ENCODE measurements at places on chromosomes 16 and 17. TPM values are rescaled to one million over a fixed set of nuclear protein-coding genes. Genes with fewer than 3 reads are reported as not detected.

- H3K4me3 ChIP-seq, result no peak overlapping the region
- peaks cover 3% of the 10 kb centered on the region for H3K4me1 ChIP-seq
- DNase-seq, result no peak
- no peaks in the 10 kb centered on the region for H3K36me3 ChIP-seq
- no peaks in the 10 kb centered on the region for H3K27me3 ChIP-seq
- no peak overlapping the region for H3K27ac ChIP-seq
Observed at GRCh38 chr16:60107437-60107836, 1373.3 kb upstream of the GOT2 start.

DNA sequence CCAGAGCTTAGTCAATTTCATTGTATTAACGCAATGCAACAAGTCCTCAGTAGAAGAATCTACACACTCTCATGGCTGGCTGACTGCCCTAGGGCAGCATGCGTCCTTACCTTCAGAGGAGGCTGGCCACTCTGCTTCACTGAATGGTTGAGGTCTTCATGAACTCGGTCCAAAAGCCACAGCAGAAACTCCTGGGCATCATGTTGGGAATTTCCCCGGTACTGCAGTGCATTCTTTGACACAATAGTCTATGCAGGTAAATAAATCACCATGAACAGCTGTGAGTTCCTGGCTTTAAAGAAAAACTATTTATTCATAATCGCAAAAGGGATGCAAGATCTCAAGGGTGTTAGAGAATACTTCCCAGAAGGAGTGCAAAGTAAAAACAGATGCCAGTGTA, 41.3 kb downstream of the USP31 start:
- H3K27me3 ChIP-seq, result no peaks in the 10 kb centered on the region
- H3K36me3 ChIP-seq, result no peaks in the 10 kb centered on the region

Gene CD300H
- not detected for polyA plus RNA-seq

Gene ZNF469
- 0.08 TPM for polyA plus RNA-seq

DNA sequence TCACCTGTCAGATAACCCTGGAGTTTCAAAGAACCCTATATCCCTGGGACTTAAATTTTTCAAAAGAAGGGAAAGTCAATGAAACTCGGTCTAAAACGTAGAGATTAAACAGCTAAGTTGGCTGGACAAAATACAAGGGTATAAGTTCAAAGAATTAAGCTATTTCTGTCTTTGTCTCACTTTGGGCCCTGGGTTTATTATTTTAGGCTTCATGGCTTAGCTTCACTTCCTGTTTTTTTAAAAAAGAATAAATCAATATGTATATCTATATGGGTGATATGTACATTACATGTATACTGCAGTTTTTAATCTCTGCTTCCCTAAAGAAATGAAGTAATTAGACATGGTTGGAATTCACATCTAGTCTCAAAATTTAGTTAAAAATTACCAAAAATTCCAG, 132.3 kb downstream of the TRIM37 start:
- peak overlapping the region; percentile 24 for H3K27ac ChIP-seq
- DNase-seq, result no peak
- no peak overlapping the region for H3K4me3 ChIP-seq
- no peaks in the 10 kb centered on the region for H3K27me3 ChIP-seq
- peaks cover 24% of the 10 kb centered on the region for H3K4me1 ChIP-seq

Gene SLC22A31
- not detected for polyA plus RNA-seq

Gene RASD1
- not detected for polyA plus RNA-seq

DNA sequence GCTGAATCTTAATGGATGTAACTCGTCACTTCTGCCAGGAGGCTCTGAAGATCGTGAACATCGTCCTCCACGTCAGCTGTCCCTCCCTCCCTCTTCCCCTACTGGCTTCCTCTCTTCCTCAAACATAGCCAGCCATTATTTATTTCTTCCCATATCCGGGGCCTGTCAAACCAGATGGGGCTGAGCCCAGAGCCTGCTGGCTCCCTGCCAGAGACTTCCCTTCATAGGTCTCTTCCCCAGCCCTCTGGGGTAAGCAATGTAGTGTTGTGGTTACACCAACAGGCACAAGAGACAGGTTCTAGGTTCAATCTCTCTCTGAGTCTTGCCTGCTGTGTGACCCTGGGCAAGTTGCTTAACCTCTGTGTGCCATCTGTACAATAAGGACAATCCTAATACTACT, 40.1 kb upstream of the ZFP90 start:
- peaks cover 5% of the 10 kb centered on the region for H3K27me3 ChIP-seq
- H3K4me3 ChIP-seq, result no peak overlapping the region
- no peak overlapping the region for H3K27ac ChIP-seq
- no peaks in the 10 kb centered on the region for H3K36me3 ChIP-seq
- DNase-seq, result no peak
- H3K4me1 ChIP-seq, result no peaks in the 10 kb centered on the region

Gene CNTNAP1
- polyA plus RNA-seq, result 0.52 TPM

Gene SLC25A10
- polyA plus RNA-seq, result 2.0 TPM

GRCh38 chr16:55443434-55444346, 35.3 kb upstream of the MMP2 start:
- H3K4me3 ChIP-seq, result no peak overlapping the region
- no peak for DNase-seq
- no peaks in the 10 kb centered on the region for H3K36me3 ChIP-seq
- no peaks in the 10 kb centered on the region for H3K4me1 ChIP-seq
- no peak overlapping the region for H3K27ac ChIP-seq

DNA sequence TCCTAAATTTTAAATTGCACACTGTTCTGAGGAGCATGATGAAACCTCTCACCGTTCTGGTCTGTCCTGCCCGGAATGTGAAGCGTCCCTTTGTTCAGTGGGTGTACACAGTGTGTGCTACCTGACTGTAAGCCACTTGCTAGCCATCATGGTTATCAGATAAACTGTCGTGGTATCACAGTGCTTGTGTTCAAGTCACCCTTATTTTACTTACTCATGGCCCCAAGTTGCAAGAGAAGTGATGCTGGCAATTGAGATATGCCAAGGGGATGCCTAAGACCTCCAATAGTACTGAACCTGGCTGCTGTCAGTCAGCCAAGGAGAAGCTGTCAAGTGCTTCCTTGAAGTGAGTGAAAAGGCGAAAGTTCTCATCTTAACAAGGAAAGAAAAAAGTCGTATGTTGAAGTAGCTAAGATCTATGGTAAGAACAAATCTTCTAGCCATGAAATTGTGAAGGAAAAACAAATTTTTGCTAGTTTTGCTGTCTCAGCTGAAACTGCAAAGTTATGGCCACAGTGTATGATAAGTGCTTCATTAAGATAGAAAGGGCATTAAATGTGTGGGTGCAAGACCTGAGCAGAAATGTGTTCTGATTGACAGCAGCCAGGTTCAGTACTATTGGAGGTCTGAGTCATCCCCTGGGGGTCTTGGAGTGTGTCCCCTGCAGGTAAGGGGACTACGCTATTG, 5.8 kb downstream of the PIK3R6 start:
- DNase-seq, result no peak
- peaks cover 25% of the 10 kb centered on the region for H3K4me1 ChIP-seq
- H3K27me3 ChIP-seq, result peaks cover 4% of the 10 kb centered on the region

DNA sequence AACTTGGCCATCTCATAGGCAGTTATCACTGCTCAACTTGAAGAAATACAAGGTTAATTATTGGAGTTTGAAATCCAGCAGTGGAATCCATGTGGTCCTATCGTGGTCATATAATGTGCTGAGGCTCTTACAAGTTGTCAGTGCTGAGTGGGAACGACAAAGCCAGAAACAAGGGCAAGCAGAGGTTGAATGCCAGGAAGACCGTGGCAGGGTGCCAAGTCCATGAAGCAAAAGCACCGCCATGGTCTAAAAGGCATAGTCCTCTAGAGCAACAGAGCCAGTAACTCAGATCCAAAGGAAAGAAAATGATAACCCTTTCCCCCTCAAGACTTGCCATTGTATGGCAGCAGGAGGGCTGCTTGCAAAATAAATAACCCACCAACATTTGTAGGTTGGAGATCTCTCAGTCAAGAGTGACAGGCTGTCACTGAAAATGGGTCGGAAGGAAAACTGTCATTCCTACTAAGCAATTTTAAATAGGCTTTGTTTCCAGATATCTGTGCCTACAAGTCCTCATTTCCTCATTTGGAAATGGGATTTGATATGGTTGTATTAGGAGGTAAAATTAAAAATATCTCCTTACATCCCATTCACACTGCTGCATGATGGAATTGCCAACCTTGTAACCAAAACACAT, 36.4 kb upstream of the HSBP1 start:
- H3K27me3 ChIP-seq, result peaks cover 10% of the 10 kb centered on the region
- H3K4me3 ChIP-seq, result no peak overlapping the region
- peaks cover 5% of the 10 kb centered on the region for H3K36me3 ChIP-seq

Gene C16orf82
- not detected for polyA plus RNA-seq

- H3K27me3 ChIP-seq, result peaks cover 33% of the 10 kb centered on the region
- H3K4me1 ChIP-seq, result peaks cover 18% of the 10 kb centered on the region
- H3K27ac ChIP-seq, result no peak overlapping the region
- H3K36me3 ChIP-seq, result no peaks in the 10 kb centered on the region
- no peak overlapping the region for H3K4me3 ChIP-seq
Observed at GRCh38 chr16:86085795-86086194, 186.8 kb downstream of the IRF8 start.

- no peak overlapping the region for H3K4me3 ChIP-seq
- H3K36me3 ChIP-seq, result peaks cover 8% of the 10 kb centered on the region
- H3K27me3 ChIP-seq, result no peaks in the 10 kb centered on the region
- H3K27ac ChIP-seq, result no peak overlapping the region
- H3K4me1 ChIP-seq, result peaks cover 35% of the 10 kb centered on the region
Observed at GRCh38 chr17:4256952-4257351, 6.8 kb downstream of the ANKFY1 start.

Gene G6PC1
- not detected for polyA plus RNA-seq

DNA sequence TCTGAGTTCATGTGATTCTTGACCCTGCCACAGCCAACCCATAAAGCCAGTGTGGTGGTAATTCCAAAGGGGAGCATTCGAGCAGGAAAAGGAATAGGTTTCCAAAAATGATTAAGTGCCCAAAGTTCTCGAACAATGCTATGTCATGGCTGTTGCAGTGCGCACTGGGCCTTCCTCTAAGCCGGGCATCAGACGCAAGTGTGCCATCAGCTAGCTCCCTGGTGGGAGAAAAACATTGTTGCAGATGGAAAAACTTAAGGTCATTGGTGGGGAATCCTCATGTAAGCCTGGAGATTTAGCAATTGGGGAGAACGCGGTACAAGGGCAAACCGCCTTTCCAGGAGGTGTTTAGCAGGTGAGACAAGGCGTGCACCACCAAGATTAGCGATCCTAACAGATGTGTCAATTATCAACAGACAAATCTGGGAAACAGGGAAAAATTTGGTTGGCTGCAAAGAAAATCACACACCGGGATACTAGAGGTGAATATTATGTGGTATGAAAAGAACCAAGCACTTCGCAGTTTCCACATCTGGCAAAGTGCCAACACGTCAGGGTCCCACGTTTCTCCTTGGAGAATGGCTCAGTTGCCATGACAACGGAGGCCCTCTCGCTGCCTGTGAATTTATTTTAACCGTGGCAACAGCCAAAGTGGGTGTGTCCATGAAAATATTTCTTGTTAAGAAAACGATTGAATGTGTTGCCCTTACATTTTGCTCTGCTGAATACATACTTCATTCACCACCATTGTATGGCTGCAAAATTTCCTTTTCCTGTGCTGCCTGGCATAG, 118.5 kb upstream of the CACNG5 start:
- H3K4me3 ChIP-seq, result no peak overlapping the region
- no peak overlapping the region for H3K27ac ChIP-seq
- peaks cover 21% of the 10 kb centered on the region for H3K27me3 ChIP-seq
- no peaks in the 10 kb centered on the region for H3K4me1 ChIP-seq

All from naive B cell (primary cell).